ENCODE measurements at places on chromosomes 7 and 10.

GRCh38 chr10:70742537-70743429 is 42.4 kb downstream of the TBATA start:
- DNase-seq: no peak

- no peak for DNase-seq
Observed at GRCh38 chr10:84084342-84084741, 55.0 kb upstream of the GHITM start.

DNA sequence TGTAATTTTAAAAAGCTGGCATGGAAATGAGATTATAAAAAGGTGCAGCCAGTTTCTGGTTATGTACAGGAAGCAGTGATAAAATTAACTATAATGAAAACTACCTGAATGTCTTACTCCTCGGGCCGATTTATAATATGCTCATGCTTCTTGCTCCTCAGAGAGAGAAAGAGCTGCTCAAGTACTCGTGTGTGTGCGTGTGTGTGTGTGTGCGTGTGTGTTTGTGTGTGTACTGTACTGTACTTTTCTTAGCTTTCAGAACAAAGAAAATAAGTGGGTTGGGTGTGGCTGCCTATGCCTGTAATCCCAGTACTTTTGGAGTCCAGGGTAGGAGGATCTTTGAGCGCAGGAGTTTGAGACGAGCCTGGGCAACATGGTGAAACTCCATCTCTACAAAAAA is 96.6 kb upstream of the NMT2 start:
- DNase-seq: no peak

DNA sequence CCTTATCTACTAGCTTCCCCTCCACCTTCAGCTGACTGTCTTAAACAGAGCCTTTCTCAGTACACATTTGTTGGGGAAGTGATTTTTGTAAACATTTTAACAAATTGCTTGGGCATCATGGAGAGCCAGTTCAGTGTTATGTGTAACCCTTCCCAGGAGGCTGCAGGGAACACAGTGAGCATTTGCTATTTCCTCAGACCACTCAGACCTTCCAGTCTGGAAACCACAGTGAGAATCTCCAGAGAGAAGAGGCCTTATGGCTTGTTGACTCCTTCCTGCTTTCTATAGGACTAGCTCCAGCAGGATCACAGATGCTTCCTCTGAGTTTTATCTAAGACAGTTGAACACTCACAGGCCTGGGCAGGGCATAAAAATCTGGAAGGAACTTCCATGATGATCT is 409.8 kb upstream of the NPVF start:
- no peak for DNase-seq

GRCh38 chr7:4951304-4951703 is 7.7 kb downstream of the MMD2 start:
- DNase-seq: no peak

DNA sequence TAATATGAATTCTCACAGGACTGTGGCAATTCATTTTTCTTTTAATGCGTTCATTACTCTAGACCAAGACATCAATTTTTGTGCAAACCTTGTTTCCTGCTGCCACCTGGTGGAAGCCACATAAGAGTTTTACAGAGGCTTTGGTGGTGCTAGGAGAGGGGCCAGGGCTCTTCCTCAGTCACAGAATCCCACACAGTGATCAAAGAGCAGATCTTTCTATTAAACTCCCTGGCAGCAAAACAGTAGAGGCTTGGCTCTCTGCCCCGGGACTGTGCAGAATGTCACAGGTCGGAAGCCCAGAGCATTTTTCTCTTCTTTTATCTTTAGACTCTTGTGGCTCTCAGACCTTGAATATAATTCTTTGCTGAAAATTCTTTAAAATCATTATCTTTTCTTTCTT is 506.4 kb upstream of the C7orf33 start:
- DNase-seq: no peak

DNA sequence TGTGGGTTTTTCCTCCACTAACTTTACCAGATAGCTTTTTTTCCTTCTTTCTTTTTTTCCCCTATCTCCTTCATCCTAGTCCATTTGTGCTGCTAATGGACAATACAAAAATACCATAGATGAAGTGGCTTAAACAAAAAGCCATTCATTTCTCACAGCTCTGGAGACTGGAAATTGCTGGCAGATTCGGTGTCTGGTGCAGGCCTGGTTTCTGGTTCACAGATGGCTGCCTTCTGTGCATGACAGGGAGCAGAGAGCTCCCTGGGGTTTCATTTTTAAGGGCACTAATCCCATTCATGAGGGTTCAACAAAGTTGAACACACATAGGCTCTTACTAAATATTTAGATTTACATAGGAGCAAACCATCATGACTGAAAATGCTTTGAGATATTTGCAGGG is 467.4 kb downstream of the TYW1 start:
- no peak for DNase-seq

GRCh38 chr10:89283025-89283935 is 18.6 kb upstream of the IFIT2 start:
- no peak for DNase-seq

DNA sequence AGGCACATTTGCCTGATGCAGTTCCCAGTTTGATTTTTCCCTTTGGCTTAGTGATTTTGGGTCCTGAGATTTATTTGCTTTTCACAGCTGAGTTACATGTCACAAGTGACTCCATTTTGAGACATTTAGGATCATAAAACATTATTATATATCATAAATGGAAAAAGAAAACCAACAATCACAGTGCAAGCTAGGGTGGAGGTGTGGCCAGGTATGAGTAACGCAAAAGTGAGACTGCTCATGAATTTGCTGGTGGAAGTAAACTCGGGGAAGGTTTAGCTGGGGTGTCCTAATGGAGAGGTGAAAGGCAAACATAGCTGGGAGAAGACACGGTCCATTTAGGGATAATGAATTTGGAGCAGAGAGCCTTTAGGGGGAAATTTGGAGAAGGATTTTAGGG is 21.7 kb upstream of the UCN3 start:
- no peak for DNase-seq

GRCh38 chr7:4787947-4788626 is 12.7 kb downstream of the AP5Z1 start:
- DNase-seq: no peak

DNA sequence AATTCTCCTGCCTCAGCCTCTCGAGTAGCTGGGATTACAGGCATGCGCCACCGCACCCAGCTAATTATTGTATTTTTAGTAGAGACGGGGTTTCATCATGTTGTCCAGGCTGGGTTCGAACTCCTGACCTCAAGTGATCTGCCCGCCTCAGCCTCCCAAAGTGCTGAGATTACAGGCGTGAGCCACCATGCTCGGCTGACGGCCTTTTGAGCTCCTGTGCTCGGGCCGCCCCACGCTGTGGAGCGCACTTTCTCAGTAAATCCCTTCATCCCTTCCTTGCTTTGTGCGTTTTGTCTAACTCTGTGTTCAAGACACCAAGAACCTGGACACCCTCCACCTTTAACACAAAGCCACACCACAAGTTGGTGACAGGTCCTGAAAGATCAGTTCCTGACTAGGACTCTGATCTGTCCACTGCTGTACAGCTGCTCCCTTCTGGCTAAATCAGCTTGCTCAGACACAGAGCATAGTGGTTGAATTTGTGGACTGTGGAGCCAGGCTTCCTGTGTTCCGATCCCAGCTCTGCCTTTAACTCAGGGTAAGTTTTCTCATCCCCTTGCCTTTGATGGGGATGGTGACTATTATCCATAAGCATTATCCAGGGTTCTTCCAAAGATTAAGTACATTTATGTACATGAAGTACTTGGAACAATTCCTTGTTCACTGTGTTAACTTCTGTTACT is 20.1 kb downstream of the CHST3 start:
- no peak for DNase-seq

DNA sequence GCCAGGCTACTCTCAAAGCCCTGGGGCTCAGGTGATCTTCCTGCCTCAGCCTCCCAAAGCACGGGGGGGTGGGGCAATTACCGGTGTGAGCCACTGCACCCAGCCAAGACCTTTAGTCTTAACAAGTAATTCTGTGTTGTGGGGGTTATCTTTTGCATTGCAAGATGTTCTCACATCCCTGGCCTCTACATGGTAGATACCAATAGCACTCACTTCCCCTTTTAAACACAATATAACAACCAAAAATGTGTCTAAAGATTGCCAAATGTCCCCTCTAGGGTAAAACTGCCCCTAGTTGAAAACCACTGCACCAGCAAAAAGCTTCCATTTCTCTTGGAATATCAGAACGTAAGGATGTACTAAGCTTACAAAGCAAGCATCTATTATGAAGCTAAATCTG is 225.0 kb downstream of the CTNNA3 start:
- no peak for DNase-seq

- no peak for DNase-seq
Observed at GRCh38 chr10:31458974-31459373, 140.0 kb downstream of the ZEB1 start.

DNA sequence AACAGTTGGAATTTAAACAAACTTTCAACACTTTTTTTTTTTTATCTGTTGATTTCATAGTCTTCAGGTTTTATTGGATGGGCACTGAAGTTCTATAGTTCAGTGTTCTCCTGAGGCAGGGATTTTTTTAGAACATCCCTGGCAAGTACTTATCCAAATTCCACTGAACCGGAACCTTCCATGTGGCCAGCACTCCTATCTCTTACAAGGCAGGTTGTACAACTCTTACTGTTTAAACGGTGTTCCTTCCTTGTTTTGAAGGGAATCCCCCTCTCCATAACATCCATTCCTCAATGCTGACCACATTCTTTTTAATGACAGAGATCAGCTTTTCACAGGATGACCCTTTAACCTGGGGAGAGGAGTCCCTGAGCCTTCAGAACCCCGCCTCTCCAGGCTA is 238.9 kb upstream of the CTBP2 start:
- DNase-seq: no peak

DNA sequence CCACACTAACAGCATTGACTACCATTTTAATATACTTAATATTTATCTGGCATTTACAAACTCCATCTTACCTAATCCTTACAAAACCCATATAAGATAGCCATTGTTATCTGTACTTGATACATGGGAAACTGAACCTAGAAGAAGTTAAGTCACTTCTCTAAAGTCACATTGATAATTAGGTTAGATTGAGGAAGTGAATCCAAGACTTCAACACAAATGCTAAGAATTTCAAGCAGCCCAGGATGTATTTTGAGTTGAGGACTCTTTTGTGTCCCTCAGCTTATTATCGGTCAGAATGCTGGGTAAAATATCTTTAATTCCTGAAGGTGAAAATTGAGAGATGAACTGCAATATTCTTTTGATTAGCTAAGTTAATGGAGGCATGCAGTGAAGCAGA is 465.5 kb downstream of the PHTF2 start:
- DNase-seq: no peak

GRCh38 chr7:123916240-123916724 is 8.8 kb upstream of the SPAM1 start:
- DNase-seq: no peak

DNA sequence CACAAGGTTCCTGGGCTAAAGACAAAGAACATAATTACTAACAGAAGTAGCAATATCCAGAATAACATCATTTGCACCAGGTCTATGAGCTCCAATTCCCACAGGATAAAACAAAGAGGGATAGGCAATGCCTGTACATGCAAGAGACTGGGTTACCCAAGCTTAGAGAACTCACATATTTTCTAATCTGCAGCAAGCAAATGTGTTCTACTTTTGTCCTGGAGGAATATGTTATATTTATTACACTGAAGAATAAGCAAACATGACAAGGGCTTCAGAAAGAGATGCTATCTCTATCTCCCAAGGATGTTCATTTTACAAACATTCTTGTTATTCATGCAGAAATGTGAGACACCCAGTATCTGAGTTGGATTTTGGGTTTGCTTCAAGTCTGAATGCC is 118.6 kb downstream of the MDFIC start:
- no peak for DNase-seq

GRCh38 chr7:41020056-41020455 is 682.8 kb downstream of the INHBA start:
- DNase-seq: no peak

Data from cortex of kidney (tissue), 1 donor.